ENCODE measurements at places on chromosomes 2 and 18.

- peak; percentile 87 for DNase-seq
Measured at GRCh38 chr2:109513749-109514588, 99.8 kb downstream of the SEPTIN10 start.

GRCh38 chr2:110124939-110125691 lies 9.5 kb upstream of the MALL start:
- DNase-seq = no peak

GRCh38 chr2:140842110-140842509 lies 1288.7 kb downstream of the LRP1B start:
- no peak for DNase-seq

DNA sequence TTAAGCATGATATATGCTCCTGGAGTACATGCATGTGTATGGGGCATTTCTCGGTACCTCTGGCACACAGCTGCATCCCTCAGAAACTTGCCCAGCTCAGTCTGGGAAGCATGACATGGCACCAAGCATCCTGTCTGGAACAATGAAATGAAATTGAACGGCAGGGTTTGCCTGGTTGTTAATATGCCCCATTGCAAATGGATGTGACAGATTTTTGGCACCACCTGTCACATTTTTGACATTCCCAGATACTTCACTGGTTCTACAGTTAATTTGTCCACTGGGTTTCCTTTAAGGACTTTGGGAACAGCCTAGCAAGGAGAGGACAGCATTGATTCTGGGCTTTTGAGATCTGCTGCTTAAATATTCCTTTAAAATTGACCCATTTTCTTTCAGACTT lies 305.8 kb downstream of the TSN start:
- no peak for DNase-seq

GRCh38 chr2:174522553-174522952 lies 35.7 kb upstream of the GPR155 start:
- DNase-seq = no peak

- DNase-seq = no peak
Measured at GRCh38 chr2:231673348-231673770, 35.0 kb upstream of the PTMA start.

DNA sequence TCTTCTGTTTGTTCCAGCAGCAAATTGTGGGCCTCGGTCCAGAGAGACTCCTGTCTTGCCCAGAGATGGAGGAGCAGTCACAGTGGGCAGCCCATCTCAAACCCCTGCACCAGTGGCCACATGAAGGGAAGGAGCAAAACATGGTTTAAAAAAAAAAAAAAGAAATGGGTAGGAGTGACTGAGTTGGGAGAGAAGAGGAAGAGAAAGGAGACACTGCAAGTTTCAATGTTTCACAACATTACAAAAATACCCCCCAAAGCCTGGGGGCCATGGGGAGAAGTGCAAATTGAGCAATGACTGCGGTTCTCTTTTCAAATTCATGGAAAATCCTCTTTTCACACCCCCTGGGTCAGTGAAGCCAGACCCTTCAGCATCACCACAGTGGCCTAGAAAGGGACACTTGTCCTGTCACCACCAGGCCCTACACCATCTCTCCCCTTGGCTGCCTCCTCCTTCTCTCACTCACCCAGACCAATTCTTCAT lies 117.1 kb downstream of the ZFP36L2 start:
- no peak for DNase-seq

GRCh38 chr2:234682492-234683228 lies 185.8 kb upstream of the ARL4C start:
- DNase-seq = no peak

DNA sequence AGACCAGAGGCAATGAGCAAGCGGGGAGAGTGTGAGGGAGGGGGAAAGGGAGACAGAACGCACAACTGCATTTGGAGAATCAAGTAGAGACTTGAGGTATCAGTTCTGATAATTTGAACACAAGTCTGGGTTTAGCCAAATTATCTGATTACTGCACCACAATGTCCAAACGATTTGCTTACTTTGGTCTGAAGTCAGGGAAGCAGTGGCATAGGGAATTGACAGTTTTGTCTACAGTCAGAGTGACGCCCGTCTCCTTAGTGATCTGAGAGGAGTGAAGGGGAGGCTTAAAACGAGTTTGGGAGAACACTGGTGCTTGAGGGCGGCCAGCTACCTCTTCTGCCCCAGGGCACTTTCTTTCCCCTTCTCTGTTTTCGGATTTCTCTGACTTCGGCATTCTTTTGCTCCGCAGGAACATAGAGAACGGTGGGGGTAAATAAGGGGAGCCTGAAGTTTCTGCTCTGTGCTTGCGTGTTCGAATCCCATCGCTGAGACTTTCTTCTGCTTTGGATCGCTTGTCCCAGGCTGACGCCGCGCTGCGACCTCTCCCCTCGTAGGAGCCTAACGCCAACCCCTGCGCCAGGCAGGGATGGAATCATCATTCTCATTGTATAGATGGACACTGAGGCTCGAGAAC lies 2.9 kb upstream of the DLX2 start:
- DNase-seq = no peak

- DNase-seq = no peak
Measured at GRCh38 chr2:149451417-149452165, 121.2 kb downstream of the LYPD6 start.

- DNase-seq = peak; percentile 44
Measured at GRCh38 chr2:105294844-105295481, 34.6 kb downstream of the TGFBRAP1 start.

DNA sequence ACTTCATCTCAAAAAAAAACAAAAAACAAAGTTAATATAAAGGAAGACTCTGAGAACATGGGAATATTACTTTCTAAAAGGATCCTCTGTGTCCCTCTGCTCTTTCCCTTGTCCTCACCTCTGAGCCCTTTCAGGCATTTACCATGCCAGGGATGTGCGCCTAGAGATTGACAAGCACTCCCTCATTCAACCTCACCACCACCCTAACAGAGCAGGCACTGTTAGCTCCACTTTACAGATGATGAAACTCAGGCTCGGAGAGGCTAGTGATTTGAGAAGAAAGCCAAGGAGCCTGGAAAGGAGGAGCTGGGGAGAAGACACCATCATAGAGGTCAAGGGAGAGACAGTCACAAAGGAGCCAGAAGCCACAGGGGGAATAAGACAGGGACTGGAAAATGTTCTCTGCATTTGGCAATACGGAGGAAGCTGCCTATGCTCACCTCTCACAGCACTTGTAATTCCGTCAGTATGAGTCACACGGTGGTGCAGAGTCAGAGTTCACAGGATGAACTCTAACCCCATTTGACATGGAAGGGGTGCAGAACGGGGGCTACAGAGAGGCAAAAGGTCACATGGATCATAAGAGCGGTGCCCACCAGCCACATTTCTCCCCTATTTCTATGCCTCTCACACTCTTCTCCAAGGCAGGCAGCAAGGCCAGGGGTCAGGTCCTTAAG lies 101.8 kb upstream of the NFU1 start:
- no peak for DNase-seq

DNA sequence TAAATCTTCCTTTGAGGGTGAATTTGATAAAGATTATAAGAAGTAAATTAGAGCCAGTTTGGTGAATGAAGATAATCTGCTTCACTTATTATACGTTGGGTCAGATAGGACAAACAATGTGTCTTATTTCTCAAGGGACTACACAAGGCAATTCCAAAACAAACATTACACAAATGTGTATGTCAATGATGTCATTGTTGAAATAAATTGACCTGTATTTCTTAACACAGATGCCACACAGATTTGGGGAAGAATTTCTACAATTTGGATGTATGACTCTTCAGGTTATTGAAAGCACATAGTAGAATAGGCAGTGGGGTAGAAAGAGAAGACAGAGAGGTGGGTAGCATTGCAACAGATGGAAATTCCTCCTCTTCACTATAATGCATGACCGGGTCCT lies 6.9 kb upstream of the CRIM1 start:
- no peak for DNase-seq

DNA sequence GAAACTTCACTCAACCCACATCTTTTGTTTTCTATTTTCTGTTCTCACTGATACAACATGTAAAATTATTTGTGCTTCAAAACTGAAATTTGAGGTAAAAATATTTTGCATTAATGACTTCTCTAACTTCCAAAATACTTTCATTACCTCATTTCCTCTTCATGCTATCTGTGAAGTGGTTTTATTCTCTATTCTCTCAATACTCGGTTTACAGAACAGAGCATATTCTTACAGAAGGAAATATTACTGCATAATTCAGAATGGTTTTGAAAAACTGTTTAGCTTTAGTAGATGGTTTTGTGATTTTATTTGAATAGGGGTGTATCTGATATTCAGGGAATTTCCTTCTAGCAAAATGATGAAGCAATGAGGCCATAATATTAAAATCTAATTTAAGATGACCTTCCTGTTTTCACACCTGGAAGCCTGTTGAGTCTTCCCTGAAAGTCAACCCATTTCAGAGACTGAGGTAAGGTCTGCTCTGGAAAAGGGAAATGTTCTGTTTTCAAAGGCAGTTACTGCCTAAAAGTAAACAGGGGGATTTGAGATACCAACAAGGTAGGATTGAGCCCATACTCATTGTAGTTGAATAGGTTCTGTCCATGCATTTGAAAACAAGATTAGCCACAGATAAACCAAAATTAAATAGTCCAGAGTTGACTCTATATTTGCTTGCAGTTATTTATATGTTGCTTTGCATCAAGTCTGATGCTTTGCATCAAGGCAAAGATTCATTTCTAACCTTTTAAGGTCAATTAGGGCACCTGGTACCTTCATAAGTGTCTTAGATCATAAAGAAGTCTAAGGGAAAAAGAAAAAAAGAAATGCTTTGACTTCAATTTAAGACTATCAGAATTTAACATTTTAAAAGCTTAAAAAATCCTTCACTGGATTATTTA lies 50.8 kb upstream of the PEX13 start:
- no peak for DNase-seq

DNA sequence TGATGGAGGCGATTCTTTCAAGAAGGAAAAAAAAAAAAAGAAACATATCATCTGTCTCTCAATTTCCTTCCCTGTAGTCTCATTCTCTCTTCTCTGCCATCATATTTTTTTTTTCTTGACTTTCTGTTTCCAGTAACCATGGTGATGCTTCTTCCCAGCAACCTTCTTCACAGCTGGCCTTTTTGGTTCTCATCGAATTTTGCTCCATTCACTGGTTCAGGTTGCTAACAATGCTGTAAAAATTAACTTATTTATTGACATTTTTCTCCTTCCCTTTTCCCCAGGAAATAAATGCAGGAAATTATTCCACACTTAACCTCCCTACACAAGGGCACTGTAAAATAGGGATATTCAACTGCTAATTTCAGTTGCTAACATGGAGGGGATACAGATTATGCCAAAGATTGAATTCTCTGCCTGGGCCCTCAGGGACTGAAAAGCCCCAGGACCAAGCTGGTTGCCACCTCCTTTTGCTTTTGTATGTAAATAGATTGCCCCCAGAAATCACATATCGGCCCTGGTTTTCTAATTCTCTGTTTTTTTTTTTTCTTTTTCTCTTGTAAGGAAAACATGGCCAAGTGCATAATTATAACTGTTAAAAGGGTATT lies 154.7 kb downstream of the MAP2 start:
- no peak for DNase-seq

- no peak for DNase-seq
Measured at GRCh38 chr2:216205486-216205885, 96.3 kb downstream of the XRCC5 start.

DNA sequence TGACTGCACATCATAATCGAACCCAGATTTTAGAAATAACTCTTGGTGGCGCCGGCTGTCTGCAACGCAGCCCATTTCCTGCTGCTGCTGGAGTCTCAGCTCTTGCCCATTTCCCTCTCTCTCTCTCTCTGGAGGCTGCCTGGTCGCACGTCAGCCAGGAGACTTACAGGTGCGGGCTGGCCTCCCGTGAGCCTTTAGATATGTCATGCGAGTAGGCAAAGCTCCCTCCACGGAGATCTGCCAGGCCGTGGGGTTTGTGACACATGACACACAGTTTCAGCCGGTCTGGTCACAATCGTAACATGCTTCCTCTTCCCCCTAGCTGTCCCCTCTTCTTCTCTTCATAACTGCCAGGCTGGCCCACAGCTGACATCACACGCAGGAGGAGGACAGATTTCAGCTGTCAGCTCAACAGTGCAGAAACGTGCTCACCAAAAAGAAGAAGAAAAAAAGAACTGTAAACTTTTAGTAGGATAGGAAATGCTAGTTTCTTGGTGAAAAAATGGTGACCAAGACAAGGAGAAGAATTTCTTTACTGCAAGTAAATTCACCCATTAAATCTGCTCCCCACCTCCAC lies 489.3 kb downstream of the ZNF516 start:
- DNase-seq = no peak

DNA sequence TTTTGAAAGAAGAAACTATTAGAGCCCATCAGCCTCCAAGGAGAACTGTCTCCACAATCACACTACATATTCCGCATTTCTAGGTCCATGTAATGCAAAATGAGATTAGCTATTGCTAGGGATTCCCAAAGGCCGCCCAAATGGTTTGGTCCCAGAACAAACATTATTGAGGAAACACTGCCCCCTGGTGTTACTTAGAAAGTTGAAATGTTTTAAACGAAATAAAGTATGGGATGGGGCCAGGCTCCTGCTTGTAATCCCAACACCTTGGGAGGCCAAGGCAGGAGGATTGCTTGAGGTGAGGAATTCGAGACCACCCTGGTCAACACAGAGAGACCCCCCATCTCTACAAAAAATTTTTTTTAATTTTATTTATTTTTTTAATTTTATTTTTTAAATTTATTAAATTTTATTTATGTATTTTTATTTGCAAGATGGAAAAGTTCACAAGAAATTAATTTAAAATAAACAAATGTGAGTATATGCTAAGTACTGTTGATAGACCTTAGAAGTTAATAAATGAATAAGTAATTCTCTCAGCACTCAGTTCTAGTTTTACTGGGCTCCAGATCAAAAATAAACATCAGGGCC lies 5.5 kb downstream of the NHEJ1 start:
- DNase-seq = peak; percentile 20

DNA sequence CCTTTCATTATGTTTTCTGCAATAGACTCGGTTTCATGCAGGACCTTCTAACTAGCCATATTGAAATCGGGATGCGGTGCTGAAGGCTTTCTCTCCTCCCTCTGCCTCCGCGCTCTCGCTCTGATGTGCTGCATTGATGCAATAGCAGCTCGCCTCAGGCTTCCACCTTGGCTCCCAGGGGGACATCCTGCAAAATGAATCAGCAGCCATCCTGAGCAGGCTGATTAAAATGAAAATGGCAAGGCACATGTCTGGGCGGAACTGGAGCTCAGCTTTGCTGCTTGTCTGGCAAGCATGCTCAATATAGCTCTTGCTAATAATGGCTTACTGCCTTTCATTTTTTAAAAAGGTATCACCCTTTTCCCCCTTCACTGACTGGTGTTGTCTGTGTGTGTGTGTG lies 806 bp upstream of the MYT1L start:
- DNase-seq = no peak

Measured in AG09309 (cell line).